ENCODE measurements at places on chromosomes 5 and 9.
A peak's percentile ranks its signal among the peaks of the same experiment; 100 is the strongest.

DNA sequence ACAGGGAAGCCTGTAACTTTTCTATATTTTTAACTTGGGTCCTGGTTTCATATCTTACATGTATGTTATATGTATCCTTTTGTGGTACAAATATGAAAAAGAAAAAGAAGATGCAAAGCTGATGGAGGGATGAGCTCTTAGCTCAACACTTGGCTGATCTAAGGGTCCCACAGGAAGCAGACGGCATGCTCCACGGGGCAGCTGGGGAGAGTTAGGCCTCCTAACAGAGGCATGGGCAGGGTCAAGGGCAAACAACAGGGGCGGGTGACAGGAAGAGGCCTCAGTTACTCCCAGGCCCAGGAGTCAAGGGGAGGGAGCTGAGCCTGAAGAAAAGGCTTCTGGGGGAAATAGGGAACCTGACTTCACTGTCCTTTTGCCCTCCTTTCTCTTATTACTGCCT is 287.2 kb downstream of the ZSWIM6 start:
- DNase-seq: no peak

DNA sequence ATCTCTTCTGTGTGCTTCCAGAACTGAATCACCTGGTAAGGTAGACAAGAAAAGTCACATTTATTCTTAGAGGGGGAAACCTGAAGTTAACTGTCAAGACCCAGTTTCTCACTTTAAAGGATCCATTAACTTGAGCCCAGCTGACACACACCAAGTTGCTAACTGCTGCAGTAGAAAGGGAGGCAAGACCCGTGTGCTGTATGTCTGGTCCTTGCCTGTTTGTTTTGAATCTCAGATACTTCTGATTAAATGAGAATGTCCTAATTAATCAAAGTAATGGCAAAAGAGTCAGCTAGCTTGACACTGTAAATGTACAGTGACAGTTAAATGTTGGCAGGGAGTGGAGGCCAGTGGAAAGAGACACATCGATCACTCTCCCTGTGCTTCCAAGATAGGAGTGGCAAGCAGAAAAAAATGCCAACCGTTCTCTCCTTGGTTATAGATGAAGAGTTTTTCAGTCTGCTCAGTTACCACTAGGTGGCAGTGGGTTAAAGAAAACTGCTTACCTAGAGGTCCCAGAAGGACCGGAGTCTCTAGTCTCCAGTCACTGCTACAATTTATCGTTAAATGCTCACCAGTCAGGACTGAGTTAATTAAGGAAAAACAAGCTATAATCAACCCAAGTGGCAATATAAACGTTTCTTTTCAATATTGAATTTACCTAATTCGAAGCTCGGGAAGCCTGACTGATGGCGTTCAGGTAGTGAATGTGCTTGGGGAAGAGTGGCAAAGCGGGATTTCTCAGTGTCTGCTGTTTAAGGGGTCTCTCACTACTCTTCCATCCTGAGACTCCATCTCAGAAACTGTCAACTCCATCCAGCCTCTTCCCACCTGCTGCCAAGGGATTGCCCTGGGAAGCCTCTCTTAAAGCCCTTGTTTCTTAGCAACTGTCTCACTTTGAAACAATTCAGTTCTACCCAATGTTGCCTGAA is 18.4 kb downstream of the LSM11 start:
- peak; percentile 42 for DNase-seq

DNA sequence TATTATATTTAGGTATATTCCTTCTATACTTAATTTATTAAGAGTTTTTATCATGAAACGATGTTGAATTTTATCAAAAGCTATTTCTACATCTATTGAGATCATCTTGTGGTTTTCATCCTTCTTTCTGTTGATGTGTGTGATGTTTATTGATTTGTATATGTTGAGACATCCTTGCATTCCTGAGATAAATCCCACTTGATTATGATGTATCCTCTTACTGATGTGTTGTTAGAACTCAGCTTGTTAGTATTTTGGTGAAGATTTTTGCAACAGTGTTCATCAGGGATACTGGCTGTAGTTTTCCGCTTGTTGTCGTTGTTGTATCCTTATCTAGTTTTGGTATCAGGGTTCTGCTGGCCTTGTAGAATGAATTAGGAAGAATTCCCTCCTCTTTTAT is 213.6 kb downstream of the GDNF start:
- no peak for DNase-seq

- no peak for DNase-seq
These were observed 152.7 kb downstream of the KDM4C start for GRCh38 chr9:6910497-6910896.

DNA sequence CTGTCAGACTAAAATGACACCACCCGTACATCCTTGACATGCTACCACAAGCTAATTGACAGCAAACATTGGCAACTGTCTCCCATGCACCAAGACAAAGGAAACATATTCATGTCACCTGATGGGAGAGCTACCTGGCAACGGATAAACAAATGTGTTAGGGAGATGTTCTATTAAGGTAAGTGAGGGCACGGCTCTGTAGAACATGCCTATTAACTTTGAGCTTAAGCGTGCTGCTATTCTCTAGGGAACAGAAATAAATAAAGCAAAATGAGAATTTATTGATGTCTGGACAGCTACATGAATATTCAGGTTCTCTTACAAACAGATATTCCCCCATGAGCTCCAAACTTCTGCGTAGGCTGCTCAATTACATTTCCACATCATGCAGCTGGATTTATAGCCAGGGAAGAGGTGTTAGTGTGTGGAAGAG is 361.4 kb upstream of the RFX3 start:
- DNase-seq: no peak

DNA sequence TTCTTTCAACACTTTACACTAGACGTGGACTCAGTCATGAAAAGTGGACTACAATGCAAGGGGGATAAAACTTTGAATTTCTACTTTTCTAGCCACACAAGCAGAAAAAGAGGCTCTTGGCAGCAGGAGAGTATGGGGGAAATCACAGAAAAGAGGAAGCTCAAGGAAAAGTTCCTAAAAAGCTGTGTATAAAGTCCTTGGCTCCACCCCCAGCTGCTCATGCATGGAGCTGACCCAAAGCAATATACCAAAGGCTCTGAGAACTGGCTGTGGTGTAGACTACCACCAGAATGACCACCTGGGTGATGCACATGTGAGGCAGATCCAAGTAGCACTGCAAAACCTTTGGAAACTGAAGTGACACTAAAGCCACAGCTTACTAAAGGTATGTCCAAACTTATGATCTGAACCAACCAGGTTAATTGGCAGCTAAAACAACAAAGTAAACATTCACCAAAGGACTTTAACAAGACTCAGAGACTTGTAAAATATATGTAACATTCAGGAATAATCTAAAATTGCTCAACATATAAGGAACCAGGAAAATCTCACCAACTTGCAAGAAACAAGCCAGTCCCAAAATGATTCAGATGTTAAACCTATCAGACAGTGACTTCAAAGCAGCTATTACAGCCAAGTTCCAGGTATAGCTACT is 55.5 kb upstream of the RASGRF2 start:
- no peak for DNase-seq

DNA sequence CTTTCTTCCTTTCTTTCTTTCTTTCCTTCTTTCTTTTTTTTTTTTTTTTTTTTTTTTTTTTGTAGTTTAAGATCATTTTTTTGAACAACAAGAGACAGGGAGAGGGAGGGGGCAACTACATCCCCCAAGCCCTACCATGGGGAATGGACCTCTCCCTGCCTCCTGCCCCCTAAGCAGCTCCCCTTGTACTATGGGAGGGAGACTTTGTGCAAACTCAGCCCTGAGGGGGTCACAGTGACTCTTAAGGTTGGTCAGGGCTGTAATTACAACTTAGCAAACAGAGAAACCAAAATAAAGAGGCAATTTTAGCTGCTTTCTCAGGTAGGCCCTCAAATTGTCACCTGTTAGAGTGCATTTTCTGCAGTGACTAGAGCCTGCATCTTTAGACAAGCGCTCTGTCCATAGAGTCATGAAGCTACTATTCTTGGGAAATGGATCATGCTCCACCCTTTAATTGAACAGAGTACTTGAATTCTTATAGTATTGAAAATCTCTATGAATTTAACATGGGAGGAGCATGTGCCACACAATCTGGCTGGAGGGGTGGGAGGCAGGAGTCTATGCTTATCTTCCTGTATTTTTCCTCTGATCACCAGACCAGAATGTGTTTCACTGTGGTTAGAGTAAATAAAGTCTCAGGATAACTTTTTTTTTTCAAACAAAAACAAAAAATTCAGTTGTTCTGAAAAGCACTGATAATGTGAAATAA is 24.3 kb upstream of the PIK3R1 start:
- no peak for DNase-seq

- no peak for DNase-seq
These were observed 1.8 kb upstream of the CNOT6 start for GRCh38 chr5:180492226-180492903.

DNA sequence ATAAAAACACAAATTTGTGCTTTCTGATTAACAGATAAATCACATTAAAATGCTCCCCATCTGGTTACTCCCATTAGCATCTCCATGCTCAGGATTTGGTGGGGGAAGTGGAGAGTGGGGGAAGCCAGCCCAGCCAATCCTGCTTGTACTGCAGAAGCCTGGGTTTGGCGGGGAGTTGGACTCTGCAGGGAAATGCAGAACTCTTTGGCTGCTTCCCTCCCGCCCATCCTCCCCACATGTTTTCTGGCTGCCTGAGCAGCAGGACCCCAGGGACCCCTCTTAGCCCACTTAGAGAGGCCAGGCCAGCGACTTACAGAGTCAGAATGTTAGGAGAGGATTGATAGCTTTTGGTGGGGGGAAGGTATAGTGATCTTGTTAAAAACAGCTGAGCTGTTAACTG is 59.5 kb upstream of the FOXI1 start:
- no peak for DNase-seq

- no peak for DNase-seq
These were observed 360.5 kb downstream of the ICE1 start for GRCh38 chr5:5783021-5783420.

DNA sequence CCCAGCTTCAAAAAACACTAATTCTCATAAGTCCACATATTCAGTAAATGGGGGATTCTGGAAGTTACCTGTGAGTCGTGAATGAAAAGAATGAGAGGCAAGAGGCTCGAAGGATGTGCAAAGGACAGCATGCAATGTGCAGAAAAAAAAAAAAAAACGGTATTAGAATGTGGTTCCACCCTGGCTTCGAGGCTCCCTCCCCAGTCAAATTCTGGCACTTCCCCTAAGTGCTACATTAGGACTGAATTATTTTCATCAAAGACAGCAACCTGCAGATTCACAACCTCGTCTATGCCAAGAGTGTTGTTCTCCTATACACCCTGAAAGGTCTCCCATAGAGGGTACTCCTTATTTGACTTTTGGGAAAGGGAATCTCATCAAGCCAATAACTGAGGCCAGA is 16.5 kb downstream of the CAPSL start:
- no peak for DNase-seq

DNA sequence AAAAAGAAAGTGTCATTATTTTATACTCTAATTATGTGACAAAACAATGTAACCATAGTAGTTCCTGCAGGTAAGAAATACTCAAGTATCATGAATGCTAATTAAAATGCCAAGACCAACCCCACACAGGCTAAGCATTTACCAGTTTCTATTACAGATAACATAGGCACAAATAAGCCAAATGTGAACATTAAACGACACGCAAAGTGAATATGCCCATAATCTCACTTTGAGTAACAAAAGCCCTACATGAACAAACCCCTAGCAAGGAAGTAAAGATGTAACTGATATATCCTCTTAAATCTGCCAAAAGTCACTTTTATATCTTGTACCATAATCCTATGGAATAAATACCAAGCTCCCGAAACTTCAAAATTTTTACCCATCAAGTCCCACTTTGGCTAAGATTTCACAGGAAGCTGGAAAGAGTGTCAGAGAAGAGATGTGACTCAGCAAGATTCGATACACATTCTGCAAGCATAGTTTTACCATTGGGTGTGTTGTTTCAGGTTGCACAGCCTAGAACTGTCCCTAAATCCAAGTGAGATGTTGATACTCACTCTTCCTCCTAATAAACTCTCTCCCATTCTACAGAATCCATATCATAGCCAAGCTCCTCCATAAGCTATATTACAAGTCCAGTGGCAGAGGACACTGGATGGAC is 28.8 kb downstream of the TRPM6 start:
- no peak for DNase-seq

DNA sequence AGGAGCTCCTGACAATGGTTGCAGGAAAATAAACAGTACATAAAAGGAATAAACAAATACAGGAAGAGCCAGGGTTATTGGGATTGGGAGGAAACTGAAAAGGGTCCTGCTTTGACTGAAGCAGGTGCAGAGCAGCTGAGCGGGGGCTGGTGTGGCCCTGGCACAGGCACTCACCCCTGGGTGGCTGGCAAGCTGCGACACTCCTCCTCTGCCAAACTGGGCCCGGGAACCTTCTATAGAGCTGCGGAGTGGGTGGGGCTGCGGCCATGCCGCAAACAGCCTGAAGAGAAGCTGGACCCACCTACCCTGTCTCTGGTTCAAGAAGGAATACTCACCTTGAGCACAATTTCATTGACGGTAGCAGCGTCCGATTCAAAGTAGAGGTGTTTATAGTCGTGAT is 182.5 kb downstream of the GAPVD1 start:
- DNase-seq: no peak
